ENCODE measurements at places on chromosomes 11 and 22.

DNA sequence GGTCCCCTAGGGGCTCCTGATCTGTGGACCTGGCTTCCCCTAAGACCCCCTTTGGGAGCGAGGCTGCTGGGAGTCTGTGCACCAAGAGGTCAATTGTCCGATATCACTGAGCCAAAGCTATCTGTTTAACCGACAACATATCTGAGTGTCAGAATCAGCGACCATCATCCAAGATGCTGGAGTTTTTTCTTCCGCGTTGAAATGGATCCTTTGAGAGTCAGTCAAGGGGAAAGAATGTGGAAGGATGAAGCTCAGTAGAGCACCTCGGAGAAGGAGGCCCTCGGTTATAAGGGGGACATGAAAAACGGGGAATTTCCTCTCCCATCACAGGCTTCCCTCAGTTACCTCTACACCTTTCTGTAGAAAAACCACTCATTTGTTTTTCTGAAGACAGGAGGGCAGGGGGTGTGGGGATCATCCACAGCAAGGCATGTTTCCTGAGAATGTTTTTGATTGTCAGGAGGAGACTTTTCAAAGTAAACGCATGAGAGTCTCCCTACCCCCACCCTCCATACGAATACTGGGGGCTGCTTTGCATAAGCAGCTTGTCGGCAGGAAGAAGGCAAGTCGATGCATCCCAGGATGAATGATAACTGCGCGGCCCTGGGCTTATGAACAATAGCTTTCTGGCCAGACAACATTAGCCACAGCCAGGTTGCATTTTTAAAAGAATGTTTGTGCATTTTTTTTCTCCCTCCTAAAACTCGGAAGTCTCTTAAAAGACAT is 37.7 kb upstream of the CCND1 start:
- no peak for DNase-seq

GRCh38 chr11:2526808-2527381 is 82.1 kb downstream of the KCNQ1 start:
- DNase-seq: no peak

DNA sequence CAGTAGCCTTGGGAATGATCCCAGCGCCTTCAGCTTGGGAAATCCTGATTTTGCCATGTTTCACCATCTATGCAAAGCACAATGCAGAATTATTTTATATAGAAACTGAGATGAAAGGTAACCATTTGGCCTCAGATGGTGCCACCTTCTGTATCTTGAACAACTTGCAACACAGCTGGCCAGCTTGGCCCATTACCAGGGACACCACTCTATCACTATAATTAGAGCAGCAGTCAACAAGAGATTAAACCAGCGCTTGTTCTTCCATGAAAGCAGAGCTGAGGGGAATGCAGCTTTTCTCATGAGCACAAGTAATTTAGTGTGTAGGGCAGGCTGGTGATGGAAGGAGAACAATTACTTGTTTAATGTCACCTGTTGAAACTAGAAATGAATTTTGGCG is 6.7 kb upstream of the ZDHHC13 start:
- DNase-seq: no peak

GRCh38 chr11:69804769-69805508 is 14.3 kb downstream of the FGF3 start:
- no peak for DNase-seq

- no peak for DNase-seq
These were observed 56.3 kb upstream of the DDI1 start for GRCh38 chr11:103980108-103980507.

GRCh38 chr22:30289980-30290313 is 642 bp upstream of the CASTOR1 start:
- DNase-seq: no peak

DNA sequence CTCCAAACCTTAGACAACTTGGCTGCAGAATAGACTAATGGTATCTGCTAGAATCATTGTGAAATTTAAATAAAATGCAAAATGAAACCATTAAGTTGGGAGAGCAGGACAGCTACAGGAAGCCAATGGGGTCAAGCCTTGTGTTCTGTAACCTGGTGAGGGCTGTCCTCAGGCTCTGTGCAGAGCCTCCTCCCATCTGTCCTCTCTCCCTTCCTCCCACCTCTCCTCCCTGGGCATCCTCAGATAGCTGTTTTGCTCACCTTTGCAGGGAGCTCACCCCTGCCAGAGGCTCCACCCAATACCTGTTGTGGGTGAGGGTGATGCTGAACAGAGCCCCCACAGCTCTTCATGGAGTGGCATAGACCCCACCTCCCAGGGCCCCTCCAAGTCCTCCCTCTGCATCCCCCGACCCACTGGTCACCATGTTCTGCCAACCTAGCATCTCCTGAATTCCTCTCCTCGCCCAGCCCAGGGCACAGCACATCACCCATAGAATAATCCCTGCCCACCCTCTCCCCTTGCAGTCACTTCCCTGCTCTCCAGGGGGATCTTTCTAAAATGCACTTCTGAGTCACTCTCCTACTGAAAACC is 100.3 kb downstream of the PDE2A start:
- no peak for DNase-seq

- DNase-seq: peak; percentile 49
These were observed 115.9 kb upstream of the CCDC179 start for GRCh38 chr11:22976146-22976545.

- DNase-seq: no peak
These were observed 439 bp downstream of the SPA17 start for GRCh38 chr11:124674168-124674517.

- DNase-seq: no peak
These were observed 33.3 kb downstream of the NF2 start for GRCh38 chr22:29636751-29637150.

DNA sequence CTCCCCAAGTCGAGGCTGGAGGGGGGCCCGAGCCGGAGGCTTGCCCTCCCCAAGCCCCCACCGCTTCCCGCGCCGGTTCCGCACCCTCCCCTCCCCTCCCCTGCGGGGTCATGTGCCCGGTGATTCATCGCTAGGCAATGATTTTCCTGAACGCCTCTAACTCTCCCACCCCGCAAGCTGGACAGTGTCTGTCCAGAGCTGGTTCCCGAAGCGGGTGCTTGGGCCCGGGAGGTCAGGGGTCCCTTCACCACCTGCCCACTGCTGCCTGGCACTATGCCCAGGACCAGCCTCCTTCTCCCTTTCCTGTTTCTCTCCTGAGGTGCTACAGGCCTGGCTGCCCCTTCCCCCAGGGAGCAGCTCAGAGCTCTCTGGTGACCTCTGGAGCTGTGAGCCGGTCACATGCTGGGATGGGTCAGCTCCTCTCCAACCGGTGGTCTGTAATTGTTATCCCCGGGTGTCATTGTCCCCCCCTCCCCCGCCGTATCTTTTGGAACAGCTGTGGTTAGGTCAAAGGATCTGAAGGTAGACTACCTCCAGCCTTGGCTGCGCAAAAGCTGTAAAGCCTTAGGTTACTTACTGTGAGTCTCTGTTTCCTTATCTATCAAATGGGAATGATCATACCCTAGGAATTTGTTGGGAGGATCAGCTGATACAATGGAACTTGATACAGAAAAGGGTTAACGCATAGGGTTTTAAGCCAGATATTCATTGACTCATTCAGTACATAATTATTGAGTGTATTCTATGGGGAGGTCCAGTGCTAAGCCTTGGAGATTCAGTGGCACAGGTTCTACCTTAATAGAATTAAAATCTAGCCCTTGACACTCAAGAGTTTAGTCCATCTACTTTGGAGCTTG is 753 bp downstream of the STX3 start:
- peak; percentile 61 for DNase-seq

- DNase-seq: no peak
These were observed 28.6 kb upstream of the ELFN2 start for GRCh38 chr22:37455896-37456295.

DNA sequence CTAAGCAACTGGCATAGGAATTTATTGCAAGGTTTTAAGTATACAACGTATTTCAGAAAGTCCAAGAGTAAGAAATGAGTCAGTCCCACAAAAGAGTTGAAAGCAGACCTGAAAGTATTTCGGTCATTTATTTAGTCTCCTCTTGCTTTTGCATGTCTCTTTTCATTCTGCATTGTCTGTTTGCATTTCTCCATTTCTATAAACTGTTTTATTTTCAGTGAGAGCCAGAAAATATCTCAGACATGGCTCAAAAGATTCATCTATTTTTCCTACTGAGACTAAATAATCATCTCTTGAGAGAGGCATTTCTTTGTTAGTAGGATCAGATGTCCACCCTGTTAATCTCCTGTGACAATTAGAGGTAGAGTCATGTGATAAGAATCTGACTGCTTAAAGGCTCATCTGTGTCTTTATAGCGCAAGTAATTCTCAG is 219.1 kb upstream of the CCDC179 start:
- DNase-seq: peak; percentile 74

- no peak for DNase-seq
These were observed 8.1 kb downstream of the PRR33 start for GRCh38 chr11:1883346-1884302.

- DNase-seq: peak; percentile 55
These were observed 16.9 kb upstream of the SPTY2D1 start for GRCh38 chr11:18650859-18651557.

GRCh38 chr11:73295241-73295995 is 12.7 kb upstream of the ARHGEF17 start:
- DNase-seq: peak; percentile 72

- no peak for DNase-seq
These were observed 53.6 kb downstream of the SGSM1 start for GRCh38 chr22:24859587-24859986.

- DNase-seq: no peak
These were observed 3.5 kb downstream of the CHRM4 start for GRCh38 chr11:46387919-46388618.

DNA sequence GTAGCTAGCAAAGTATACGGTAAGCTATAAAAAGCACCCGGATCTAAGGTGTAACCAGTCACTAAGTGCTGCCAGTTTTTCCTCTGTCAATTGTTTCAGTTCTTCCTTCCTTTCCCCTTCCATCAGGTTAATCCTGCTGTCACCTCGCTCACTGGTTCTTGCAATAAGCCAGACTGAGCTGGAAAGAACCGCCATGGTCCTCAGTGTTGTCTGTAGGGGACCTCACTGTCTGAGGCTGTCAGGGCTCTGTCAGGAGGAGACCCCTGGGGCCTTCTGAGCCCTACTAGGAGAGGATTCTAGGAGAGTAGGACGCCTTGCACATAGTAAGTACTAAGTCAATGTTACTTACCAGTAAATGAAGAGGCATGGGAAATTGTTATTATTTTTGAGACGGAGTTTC is 1.4 kb upstream of the TBC1D22A start:
- no peak for DNase-seq

GRCh38 chr11:112173152-112173551 is 2.2 kb upstream of the BCO2 start:
- DNase-seq: no peak

GRCh38 chr11:102810950-102811660 is 13.1 kb upstream of the MMP1 start:
- DNase-seq: peak; percentile 53

DNA sequence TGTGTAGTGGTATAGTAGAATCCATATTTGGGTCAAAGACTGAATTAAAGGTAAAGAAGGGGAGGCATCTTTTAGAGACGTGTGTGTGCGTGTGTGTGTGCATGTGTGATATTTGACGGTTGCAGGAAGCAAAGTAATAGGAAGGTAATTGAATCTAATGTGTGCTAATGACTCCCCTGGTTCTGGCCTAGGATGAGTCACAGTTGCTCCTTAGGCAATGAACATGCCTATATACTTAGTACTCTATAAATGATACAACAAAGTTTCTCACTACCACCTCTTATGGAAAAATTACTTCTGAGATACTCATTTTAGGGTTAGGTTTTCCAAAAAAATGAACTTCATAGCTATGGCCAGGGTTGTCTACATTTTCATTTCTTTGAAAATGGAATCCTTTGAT is 409.6 kb downstream of the GUCY1A2 start:
- DNase-seq: peak; percentile 61

GRCh38 chr11:10878408-10879214 is 20.8 kb upstream of the ZBED5 start:
- DNase-seq: peak; percentile 68

DNA sequence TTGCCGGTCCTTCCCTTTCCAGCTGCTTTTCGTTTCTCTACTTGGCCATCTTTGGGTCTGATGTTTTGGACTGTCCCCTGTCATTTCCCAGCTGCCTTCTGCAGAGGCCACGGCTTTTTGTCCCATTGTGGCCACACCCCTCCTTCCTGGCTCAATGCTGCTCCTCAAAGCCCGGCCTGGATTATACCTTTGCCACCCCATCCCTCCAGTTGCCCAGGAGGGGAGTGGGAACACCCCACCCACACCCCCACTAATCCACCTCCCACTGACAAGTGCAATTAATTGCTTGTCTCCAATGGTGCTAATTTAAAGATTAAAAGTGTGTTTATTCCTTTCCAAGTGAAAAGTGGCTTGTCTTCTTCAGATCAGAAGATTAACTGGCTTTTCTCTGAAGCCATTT is 34.2 kb upstream of the CSNK2A3 start:
- DNase-seq: no peak

- DNase-seq: peak; percentile 23
These were observed 18.9 kb downstream of the SHANK3 start for GRCh38 chr22:50691521-50691920.

- DNase-seq: no peak
These were observed 20.6 kb upstream of the TMEM218 start for GRCh38 chr11:125132071-125132470.

DNA sequence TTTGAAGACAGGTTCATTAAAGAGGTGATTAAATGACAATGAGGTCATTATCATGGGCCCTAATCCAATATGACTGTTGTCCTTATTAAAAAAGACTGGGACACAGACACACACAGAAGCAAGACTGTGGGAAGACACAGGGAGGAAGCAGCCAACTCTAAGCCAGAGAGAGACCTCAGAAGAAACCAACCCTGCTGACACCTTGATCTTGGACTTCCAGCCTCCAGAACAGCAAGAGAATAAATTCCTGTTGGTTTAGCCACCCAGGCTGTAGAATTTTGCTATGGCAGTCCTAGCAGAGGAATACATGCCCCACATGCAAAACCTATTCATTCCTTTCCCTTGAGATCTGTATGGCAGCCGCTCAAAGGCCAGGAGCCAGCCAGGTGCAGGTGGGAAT is 35.6 kb upstream of the CACNG2 start:
- no peak for DNase-seq

DNA sequence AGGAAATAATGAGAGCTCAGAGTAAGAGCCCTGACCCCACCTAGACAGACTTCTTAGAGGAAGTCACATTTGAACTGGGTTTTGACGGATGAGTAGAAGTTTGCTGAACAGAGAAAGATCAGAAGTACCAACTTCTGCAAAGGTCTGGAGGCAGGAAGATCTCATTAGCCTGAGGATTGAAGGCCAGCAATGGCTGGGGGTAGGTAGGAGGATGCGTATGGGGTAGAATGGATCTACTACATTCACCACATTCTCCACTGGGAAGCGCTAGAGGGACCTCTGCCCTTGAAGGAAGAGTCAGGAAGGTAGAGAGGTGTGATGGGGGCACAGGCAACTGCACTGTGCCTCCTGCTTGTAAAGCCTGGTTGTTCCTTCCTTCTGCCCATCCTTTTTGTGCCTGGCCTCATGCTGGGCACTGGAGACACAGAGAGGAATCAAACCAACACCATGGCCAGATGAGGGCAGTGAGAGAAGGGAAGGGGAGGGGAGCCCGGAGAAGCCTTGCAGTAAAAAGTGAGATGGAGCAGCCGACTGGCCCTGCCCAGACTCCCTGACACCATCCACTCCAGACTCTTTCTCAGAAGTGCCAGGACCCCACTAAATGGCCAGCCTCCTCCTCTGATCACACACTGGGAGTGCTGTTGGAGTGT is 4.9 kb downstream of the TPBGL start:
- no peak for DNase-seq
